Cardiac septum (tissue), 1 donor: ENCODE measurements at places on chromosomes 12 and 14. TPM values are rescaled to one million over a fixed set of nuclear protein-coding genes. Genes with fewer than 3 reads are reported as not detected.

DNA sequence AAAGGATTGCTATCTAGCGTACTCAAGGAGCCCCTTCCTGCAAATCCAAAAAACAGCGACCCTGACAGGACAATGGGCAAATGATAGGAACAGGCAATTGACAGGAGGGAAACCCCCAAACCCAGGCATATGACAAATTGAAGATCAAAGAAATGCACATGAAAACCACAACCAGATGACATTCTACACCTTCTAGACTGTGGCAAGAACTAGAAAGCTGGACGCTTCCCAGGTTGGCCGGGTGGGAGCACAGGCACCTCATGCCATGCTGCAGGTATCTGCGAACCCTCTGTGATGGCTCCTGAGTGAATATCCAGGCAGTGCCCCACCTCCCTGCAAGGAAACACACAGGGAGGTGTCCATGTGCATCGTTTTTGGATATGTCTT is 37.1 kb downstream of the CMKLR1 start:
- DNase-seq: no peak

DNA sequence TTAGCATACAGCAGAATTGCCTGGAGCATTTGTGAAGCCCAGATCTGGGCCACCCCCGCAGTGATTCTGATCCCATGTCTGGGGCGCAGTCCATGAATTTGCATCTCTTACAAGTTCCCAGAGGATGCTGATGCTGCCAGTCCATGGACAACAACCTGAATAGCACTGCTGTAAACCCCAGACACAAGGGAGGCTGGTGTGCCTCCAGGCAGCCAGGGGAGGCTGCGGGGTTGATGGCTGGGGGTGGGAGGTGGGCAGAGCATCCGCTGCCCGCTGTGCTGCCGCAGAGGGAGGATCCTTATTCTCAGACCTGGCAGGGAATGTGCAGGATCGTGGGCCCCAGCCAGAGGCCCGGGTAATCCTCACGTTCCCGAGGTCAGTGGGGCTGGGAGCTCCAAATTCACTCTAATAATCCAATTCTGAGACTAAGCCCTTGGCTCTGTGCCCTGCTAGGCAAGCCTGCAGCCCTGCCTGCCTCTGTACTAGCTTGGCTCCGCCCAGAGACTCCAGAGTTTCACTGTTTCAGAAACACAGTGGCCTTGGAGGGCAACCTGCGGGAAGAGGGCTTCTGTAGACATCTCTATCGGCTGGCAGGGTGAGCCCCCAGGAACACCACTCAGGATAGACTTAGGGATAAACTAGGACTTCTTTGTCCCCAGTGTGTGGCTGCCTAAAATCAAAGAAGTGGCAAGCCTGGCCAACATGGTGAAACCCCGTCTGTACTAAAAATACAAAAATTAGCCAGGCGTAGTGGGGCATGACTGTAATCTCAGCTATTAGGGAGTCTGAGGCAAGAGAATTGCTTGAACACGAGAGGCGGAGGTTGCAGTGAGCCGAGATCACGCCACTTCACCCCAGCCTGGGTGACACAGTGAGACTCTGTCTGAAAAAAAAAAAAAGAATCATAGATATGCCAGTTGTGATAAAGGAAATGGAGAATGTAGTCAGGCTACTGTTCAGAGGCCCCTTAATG is 17.8 kb upstream of the MLEC start:
- DNase-seq: no peak

DNA sequence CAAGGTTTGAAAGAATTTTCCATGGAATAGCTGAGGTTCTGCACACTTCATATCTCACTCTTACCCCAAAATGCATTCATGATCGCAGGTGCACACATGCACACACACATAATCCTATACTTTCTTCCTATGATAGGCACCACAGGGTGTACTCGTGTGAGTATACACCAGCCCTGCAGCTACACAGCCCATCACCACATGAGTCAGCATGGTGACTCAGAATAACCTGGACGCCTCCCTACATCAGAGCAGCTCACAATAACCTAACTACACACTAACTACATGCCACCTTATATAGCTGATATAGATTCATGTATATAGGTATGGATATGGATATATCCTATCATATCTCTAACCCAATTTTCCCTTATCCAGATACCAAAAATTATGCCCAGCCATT is 850.2 kb upstream of the TMEM132C start:
- DNase-seq: no peak

- no peak for DNase-seq
Measured at GRCh38 chr12:4690760-4691159, 29.4 kb upstream of the GALNT8 start.

GRCh38 chr14:50040401-50040775 is 76.0 kb downstream of the VCPKMT start:
- DNase-seq: no peak

DNA sequence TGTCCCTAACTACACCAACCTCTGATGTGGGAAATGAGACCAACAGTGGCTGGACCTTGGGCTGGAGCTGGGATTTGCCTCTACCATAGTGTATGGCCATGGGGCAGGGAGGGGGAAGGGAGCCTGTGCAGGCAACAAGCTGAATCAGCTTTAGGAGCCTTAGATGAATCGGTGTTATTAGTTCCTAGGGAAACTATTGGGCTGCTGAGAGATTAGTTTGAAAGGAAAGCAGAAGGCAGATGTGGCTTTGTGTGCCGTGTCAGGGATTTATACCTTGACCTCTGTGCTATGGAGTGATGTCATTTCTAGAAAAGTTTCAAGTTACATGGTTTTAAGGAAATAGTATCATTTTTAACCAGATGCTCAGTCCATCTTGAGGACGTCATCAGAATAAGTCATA is 19.5 kb upstream of the GAS2L3 start:
- DNase-seq: no peak

Gene DHRS2
- 0.27 TPM for total RNA-seq

Gene RBP5
- 0.62 TPM for total RNA-seq

Gene ADAM21
- 0.54 TPM for total RNA-seq

Gene OTX2
- not detected for total RNA-seq
